8988T (cell line): ENCODE measurements at places on chromosomes 12 and 14.

DNA sequence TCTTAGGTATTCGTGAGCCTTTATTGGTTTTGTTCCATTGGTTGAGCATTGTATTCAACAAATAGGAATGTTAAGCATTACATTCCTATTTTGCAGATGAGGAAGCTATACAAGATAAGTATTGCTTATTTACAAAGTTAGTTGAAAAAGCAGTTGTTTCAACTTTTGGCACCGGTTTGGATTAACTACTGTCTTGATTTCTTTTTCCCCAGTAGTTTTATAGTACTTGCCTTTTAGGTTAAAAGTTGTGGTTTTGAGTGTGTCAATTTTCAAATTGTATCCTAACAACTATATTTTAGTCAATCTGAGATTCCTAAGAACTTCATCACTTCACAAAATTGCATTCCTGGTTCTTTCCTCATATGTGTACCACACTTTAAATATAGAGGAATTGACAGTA lies 23.8 kb upstream of the MBIP start:
- no peak for DNase-seq

DNA sequence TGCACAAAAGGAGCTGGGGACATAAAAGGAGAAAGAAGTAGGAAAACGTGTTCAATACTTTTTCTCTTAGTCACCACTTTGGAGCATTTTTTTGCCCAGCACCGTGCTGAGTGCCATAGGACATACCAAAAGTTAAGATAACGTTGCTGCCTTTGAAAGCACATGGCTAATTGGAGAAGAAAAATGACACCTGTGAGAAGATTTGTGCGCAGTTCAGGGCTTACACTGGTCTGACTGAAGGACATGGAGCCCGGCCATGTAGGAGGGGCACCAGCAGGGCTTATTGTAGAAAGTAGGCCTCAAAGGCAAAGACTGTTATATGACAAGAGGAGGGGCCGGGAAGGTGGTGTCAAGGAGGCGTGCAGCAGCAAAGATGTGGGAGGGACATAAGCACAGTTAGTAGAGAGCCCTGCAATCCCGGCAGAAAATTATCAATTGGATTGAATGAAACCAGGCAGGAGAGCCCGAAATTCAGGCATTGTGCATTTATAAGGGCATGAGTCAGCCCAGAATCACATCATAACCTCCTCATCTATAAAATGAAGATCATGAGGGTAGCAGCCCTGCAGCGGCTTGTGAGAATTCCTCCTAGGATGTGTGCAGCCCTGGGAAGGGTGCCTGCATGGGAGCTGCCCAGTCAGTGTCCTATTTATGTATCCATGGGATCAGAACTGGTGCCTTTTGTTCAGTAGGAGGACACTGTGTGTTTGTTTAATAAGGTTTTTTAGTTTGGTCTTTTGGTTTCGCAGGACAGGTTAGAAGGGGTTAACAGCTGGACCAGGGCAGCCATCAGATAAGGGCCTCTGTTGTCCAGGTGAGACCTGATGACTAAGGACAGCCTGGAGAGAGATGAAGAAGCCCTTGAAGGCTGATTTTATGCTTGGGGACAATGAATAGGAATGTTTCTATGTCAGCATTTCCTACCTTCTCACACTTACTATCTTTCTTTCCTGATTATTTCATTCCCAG lies 122.4 kb downstream of the GPR135 start:
- DNase-seq = no peak

DNA sequence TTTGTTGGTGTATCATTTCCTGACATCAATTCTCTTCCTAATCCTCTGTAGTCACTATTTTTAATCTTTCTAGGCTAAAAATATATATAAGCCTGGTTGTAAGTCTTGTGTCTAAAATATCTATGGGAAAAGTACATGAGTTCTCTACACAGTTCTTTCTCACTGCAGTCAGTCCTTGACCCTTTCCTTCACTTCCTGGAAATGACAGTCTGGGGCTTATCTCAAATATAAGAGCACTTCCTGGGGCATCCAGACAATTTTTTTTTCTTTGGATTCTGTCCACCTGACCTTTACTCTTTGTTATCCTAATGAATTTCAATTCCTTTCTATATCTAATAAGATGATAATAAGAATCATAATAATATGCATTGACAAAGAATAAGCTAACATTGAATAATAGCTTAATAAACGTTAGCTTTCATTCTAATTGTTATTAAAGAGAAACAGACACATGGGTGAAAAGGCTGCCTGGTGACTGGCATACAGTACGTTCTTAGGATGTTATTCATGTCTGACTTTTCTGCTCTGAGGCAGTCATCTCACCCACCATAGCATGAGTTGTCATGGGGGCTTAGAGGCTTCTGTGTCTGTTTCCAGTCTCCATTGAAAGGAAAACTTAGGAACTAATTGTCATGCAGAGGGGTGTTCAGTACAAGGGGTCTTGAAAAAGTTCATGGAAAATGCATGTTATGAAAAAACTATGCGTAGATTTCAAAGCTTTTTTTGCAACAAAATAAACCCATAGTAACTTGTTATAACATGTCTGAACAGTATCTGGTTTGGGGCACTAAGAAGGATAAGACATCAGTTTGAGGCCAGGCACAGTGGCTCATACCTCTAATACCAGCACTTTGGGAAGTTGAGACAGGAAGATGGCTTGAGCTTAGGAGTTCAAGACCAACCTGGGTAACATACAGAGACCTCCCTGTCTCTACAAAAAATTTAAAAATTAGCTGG lies 66.2 kb upstream of the DNM1L start:
- no peak for DNase-seq

DNA sequence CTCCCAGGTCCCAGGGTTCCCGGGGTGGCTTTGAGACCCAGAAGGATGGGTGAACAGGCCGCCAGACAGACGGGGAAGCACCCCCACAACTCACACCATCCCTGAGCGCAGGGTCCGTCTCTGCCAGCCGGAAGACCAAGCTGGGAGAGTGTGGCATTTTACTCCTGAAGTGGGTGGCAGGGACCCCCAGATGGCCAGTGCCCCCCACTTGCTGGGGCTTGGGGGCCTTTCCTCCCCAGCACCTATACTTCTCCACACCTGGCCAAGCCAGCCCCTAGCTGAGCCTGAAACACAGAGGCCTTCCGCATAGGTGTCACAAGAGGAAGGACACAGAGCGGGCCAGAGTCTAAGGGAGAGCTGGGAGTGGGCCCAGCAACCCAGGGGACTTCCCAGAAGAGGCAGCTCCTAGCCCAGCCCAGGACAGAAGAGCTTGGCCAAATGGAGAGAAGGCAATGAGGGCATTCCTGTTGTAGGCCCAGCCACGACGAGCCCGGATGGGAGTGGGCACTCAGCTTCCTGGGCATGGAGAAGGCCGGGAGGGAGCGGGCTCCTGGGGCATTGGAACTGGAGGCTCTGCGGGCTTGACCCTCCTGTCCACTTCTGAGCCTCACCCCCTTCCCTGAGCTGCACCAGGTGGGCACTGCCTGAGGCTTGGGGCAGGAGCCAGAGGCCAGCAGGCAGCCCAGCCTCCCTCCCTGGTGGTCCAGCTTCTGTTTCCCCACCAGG lies 3.3 kb downstream of the AHNAK2 start:
- DNase-seq = no peak

DNA sequence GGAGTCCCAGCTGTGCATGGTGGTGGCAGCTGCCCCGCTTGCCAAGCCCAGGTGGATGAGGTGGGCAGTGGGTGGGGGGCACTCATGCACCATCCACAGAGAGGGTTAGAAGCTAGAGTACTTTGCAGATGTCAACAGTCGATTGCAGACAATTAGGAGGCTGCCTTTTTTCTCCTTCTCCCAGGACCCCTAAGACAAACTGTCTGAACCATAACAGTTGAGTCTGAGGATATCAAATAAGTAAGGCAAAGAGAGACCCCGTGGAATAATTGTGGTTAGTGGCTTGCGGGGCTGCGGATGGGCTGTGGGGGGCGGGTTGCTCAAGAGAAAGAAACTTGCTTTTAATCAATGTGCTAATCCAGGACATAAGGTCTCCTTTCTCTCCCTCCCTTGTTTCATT lies 926.2 kb downstream of the VRK1 start:
- DNase-seq = no peak

- no peak for DNase-seq
Measured at GRCh38 chr12:111267144-111267543, 101.8 kb downstream of the PHETA1 start.

DNA sequence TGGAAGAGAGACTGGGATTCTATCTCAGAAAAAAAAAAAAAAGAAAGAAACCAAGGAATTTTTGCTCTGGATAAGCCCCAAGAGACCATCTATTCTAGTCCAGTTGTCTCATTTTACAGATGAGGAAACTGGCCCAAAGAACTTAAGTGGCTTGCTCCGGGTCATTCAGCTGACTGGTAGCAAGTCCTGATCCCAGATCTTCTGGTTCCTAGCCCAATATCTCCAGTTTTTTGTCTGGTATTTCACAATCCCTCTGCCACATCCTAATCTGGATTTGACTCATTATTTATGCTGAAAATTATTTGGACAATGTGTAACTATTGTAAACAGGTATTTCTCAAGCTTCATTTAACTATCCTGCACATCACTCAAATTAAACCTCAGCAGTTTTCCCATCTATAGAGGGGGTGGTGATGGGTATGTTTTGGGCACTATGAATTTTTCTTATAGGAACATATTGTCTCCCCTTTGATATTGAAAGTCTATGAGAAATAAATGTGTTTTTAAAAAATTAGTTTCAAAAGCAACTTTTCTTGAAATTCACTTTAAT lies 43.4 kb downstream of the PPP2R5E start:
- no peak for DNase-seq

DNA sequence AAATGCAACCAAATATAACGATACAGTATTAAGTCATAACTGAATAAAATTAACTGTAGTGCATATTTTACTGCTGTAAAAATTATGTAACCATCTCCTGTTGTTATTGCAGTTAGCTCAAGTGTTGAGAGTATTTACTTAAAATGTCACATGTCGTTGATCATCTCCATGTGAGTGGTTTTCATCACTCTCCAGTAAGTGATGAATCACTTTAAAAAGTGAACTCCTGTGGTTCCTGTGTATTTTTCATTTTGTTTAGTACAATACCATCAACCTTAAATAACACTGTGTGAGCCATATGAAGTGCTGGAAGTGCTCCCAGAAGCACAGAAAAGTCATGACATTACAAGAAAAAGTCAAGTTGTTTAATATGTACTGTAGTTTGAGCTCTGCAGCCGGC lies 104.7 kb upstream of the SLCO1B1 start:
- DNase-seq = no peak

DNA sequence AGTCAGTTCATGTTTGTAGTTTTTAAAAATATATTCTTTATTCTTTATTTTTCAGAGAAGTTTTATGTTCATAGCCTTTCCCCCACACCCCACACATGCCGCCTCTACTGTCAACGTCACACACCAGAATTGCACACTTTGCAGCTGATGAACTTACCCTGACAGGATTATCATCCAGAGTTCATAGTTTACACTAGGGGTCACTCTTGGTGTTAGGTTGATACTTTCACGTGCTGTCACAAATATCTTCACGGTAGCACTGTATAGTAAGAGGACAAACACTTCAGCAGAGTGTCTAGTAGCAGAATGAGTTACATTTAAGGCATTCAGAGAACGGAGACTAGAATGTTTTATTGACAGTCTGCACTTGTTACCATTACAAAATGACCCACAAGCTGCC lies 5.1 kb downstream of the DPPA3 start:
- peak; percentile 15 for DNase-seq
